ENCODE measurements at places on chromosomes 3 and 15.

DNA sequence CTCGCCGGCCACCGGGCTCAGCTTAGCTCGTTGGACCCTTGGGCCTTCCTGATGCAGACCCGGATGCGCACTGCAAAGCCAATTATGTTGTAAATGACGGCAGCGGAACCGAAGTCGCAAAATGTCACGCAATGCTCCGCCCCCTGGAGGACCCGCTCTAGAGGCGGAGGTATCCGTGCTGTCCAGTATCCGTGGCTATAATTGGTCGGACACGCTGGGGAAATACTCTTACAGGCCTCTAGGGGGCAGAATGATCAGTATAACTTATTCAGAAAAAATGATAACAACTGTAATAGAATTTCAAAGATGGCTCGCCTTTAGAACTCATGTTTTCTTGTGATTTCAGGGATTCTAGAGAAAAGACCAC lies at the start of gene PRR23B:
Gene PRR23B, minus strand, starts transcription at position 59 of the 367 bp plus-strand sequence. CDS start 265 bp downstream, outside the sequence.
- peak; percentile 9 for DNase-seq

GRCh38 chr15:85986741-85987140 lies 92.9 kb upstream of the AGBL1 start:
- DNase-seq = no peak

GRCh38 chr15:53910236-53910849 lies 67.9 kb upstream of the UNC13C start:
- no peak for DNase-seq

GRCh38 chr3:116233711-116234357 lies 211.5 kb downstream of the LSAMP start:
- DNase-seq = no peak

DNA sequence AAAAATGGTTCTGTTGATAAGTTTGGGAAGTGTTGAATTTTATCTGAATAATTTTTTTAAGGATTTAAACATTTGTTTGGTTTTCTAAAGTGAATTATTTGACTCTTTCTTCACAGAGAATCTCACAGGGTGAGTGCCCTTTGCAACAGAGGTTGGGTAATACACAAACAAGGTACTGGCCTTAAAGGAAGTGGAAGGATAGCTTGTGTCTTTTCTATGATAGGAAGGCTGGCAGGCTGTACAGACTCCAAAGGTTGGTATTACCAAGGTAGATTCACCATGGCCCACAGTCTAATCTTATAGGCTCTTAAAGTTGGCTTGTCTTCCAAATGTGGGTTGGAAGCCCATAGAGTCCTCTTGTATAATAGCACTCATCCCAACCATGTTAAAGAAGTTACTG lies 311.5 kb downstream of the SV2B start:
- DNase-seq = no peak

- no peak for DNase-seq
These were observed 109.3 kb downstream of the CBLB start for GRCh38 chr3:105759442-105760078.

DNA sequence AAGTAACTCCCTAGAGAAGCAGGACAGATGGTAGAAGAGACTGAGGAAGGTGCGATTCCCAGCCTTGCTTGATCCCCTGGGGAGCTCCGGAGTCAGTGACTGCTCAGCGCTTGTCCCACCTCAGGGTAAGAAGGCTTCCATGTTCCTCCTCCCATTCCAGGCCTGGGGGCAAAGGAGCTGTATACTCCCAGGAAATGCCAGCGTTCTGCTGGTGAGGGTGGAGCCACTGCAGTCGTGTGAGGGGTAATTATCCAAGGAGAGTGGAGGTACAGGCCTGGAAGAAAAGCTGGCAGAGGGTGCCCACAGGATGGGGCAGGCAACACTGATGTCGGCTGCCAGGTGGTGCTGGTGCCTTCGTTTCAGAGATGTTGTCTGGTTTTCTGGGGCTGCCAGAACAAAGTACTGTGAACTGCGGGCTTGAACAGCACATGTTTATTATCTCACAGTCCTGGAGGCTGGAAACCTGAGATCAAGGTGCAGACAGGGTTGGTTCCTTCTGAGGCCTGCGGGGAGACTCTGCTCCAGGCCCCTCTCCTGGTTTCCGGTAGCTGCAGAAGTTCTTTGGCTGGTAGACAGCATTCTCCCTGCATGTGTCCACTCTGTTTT lies 12.1 kb upstream of the APBA2 start:
- peak; percentile 73 for DNase-seq

- no peak for DNase-seq
These were observed 199.8 kb downstream of the GAP43 start for GRCh38 chr3:115823083-115823482.

DNA sequence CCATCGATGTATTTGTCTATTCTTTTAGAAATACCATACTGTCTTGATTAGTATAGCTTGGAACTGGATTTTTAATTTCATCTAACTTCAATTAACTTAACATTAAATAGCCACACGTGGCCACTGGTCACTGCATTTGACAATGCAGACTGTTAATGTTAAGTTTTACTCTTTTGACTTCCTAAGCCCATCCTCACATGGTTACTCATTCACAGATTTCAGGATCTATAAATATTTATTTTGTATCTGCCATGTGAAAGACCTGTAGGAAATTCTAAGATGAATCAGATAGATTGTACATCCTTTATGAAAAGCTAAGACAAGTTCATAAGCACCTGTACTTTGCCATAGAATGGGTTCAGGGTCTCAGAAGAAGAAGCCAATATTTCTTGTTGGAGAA lies 8.3 kb upstream of the RORA start:
- no peak for DNase-seq

DNA sequence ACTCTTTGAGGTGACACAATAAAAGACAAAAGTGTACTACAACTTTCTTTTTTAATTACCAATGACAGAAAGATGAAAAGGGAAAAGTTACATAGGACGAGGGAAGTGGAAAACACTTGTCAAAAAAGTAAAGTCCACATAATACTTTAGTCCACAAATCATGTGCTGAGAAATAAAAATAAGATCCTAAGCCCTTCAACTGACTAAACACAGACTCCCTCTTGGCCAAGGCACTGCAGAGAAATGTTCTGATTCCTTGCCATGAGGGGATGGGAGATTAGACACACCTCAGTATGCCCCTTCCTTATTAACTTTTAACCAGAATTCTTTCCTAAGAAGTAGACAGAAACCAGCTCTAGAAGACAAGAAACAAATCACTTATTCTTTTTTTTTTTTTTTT lies 59.5 kb upstream of the TGFBR2 start:
- no peak for DNase-seq

DNA sequence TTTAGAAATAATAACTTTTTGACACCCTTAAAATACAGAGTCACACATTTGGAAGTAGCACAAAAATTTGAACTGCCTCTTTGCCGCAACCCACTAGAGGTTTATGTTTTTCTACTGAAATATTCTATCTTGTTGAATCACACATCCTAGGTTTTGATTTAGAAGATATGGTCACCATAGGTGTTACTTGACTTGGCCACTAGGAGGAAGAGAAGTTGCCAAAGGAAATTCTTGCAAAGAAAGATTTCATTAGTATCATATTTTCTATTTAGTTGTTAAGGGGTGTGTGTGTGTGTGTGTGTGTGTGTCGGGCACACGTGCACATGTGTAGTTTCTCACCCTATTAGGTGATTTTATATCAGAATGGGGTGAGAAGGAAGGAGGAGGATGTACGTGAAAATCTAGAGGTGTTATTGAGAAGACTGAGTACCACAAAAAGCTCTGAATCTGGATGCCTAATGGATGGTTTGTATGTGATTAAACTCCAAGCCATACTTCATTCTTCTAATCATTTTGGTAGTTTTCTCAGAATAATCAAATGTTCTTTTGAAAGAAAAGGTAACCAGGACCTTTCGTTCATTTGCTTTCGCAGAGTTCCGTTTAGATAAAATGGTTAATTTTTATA lies 31.5 kb downstream of the ZFAND6 start:
- DNase-seq = no peak

- no peak for DNase-seq
These were observed 32.8 kb downstream of the PLOD2 start for GRCh38 chr3:146128179-146128578.

DNA sequence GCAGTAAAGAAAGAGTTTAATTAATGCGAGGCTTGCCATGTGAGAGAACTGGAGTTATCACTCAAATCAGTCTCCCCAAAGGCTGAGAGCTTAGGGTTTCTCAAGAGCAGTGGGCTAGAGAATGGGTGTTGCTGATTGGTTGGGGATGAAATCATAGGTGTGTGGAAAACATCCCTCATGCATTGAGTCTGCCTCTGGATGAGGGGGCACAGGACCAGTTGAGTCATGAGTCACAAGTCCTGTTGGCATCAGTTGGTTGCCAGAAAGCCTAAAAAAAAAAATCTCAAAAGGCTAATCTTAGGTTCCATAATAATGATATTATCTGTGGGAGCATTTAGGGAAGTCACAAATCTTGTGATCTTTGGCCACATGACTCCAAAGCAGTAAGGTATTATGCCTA lies 800.3 kb downstream of the TUSC7 start:
- no peak for DNase-seq

GRCh38 chr3:74643636-74644035 lies 29.2 kb upstream of the CNTN3 start:
- DNase-seq = peak; percentile 30

- DNase-seq = no peak
These were observed 42.0 kb downstream of the GSK3B start for GRCh38 chr3:120052225-120052624.

GRCh38 chr3:100299016-100299415 lies 35.5 kb upstream of the NIT2 start:
- DNase-seq = no peak

GRCh38 chr15:43905755-43906154 lies 79.0 kb downstream of the WDR76 start:
- no peak for DNase-seq

DNA sequence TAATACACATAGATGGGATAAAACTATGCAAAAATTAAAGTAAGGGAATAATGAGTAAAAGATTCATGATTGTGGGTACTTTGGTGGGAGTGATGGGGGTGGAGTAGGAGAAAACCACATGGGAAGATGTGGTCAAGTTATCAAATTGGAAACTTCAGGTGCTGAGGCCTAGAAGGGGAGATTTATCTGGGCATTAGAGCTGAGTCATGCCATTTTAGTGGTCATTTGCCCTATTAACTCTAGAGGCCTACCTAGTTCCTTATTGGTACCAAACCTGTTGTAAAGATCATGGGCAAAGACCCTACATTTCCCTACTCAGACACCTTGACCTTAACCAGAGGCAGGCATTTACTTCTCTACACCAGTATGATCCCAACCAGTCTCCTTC lies 125.9 kb upstream of the BCL6 start:
- no peak for DNase-seq

DNA sequence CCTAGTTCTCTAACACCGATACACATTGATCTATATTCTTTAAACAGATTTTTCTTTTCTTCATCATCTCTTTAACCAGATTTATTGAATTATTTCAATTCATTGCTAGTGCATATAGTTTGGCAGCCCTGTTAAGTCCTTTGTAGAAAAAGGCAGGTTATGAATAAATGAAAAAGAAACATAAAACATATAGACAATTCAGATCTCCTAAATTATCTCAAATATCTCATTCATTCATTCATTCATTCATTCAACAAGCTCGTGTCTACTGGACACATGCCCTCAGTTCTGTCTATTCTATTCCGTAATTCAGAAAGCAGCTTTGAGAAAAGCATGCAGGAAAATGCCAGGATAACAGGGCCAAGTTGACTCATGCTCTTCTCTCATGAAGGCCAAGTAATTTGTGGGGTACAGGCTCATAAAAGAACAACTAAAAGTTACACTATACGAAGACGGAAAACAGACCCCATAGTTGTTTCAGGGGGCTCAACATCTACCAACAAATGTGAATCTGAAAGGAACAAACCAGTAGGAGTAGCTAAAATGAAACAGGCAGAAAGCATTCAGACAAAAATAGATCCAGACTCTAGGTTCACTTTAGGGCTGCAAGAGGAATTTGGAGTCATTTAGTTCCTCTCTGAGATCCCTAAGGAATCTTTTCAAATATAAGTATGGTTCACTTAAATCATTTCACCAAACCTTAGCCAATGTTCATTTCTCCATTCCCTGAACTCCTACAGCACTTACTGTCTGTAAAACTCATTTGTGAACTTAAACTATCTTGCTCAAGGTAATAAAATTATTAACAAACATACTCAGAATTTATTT lies 7.5 kb downstream of the ZNF148 start:
- DNase-seq = no peak

- DNase-seq = no peak
These were observed 157.3 kb downstream of the WNT5A start for GRCh38 chr3:55329849-55330248.

DNA sequence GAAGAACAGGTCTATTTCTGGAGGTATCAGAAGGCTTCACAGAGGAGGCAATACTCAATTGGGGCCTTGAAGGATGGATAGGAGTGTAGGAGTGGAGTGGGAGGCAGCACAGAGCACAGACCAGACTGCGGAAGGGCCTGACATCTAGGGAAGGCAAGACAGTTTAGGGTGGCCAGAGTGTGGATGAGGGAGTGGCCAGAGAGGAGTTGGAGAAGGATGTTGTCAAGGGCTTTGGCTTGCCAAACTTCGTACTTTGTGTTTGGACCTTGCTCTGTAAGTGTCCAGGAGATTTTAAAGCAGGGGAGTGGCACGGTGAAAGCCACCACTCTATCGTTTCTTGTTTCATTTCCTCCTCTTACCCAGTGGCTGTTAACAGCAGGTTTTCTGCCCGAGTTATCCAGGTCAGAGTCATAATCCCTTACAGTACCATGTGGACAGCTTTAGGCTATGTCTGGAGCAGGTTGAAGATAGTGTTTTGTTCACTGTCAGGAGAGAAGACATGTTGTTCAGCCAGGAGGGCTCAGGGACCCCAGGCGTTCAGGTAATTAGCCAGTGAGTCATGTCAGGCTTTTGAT lies 12.3 kb downstream of the SMAD3 start:
- DNase-seq = no peak

- no peak for DNase-seq
These were observed 2.4 kb downstream of the DRD3 start for GRCh38 chr3:114176487-114176886.

- DNase-seq = no peak
These were observed 202.1 kb downstream of the TBL1XR1 start for GRCh38 chr3:176994891-176995781.

DNA sequence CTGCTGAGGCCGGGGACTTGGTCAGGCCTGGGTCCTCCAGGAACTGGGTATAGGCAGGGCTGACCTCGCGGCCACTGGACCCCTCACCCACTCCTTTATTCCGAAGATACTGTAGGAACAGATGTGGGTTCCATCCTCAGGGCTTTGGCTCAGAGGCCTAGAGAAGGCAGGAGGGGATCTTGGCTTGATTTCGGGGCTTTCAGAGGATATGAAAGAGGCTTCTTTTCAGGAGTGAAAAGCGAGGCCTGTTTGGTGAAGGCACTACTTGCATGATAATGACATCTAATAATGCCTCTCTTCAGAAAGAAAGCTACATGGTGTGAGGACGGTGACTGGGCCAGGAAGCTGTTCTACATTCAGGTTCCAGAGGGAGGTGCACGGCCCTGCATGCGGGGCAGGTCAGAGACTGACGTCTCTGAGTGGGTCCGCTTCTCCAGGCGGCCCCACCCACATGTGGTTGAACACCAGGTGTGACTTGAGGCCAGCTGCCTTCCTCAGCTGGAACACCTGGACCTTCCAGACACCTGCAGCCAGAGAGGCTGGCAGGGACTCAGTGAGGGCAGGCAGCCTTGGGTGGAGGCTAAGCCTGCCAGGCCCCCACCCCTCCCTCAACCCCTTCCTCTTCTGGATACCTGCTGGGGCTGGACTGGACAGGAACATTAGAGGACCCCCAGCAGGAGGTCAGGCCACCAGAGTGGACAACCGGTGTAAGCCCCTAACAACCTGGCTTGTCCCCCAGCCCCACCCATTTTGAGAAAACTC lies 31.1 kb upstream of the HHATL start:
- no peak for DNase-seq
